ENCODE measurements at places on chromosomes 5 and 9.

DNA sequence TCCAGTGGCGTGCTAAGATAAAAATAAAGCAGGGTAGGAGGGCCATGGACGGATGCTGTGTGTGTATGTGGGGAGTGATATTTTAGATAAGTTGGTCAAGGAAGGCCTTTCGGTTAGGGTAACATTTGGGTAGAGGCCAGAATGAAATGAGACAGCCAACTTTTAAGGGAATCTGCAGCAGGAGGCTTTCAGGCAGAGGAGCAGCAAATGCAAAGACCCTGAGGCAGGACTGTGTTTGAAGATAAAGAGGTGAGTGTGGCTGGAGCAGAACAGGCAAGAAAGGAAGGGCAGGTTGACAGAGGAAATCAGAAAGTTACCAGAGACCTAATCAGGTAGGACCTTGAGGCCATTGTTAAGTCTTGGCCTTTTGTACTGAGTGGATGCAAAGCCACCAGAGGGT lies 106.2 kb downstream of the MAST4 start:
- no peak for DNase-seq

- DNase-seq: no peak
Observed at GRCh38 chr5:72296256-72296655, 23.8 kb downstream of the MRPS27 start.

- no peak for DNase-seq
Observed at GRCh38 chr5:127785098-127785927, 82.1 kb downstream of the CCDC192 start.

- no peak for DNase-seq
Observed at GRCh38 chr5:179141867-179142266, 81.7 kb downstream of the ZNF354C start.

DNA sequence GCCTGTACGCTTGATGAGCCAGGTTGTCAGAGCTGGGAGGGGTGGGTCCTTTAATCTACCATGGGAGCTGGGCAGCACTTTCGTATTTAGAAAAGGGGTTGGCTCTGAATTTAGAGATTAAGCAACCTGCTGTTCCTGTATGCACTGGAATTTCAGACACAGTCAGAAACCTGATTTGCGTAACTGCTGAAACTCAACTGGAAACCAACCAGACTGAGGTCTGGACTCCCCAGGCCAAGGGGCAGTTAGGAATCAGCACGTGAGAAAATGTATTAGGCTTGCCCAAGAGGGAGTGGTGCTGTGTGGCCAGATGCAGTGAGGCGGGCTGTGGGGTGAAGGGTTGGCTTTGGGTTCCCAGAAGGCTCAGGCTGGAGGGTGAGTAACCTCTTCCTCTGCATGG lies 235.0 kb downstream of the GOLPH3 start:
- DNase-seq: no peak

DNA sequence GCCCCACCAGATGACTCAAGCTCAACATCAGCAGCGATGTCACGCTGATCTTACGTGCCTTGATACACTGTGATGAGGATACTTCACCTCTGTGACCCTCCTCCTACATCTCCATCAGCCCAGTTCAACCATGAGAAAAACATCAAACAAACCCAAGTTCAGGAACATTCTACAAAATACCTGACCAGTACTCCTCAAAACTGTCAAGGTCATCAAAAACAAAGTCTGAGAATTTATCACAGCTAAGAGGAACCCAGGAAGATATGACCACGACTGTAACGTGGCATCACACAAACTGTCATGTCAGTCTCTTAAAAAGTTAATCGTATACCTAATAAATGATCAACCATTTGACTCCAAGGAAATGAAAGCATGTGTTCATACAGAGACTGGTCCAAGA lies 90.8 kb downstream of the COL23A1 start:
- DNase-seq: no peak

DNA sequence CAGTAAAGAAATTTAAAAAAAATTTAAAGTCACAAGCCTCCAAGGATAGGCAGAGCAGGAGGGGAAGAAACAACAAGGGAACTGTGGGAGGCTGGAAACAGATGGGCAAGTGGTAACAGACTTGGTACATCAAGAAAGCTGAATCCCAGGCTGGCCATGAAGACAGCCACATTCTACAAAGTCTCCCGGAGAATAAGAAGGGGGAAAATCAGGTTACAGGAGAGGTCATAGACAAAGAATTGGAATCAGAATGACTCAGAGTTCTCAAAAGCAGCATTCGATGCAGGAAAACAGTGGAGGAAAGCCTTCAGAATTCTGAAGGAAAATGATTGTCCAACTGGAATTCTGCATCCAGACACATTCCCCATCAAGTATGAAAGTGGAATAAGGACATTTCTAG lies 129.7 kb downstream of the ADAMTS2 start:
- no peak for DNase-seq
